ENCODE measurements at places on chromosomes 3 and 15. TPM values are rescaled to one million over a fixed set of nuclear protein-coding genes. Genes with fewer than 3 reads are reported as not detected.
A peak's percentile ranks its signal among the peaks of the same experiment; 100 is the strongest.

The NMNAT3 gene
- polyA plus RNA-seq, result 1.2 TPM

The CLDN16 gene
- polyA plus RNA-seq, result 0.21 TPM

The PRTG gene
- polyA plus RNA-seq, result 5.9 TPM

The CCR5 gene
- not detected for polyA plus RNA-seq

The PDZRN3 gene
- polyA plus RNA-seq, result not detected

The RHOV gene
- polyA plus RNA-seq, result 4.9 TPM

The MAGEL2 gene
- not detected for polyA plus RNA-seq

The RAB6B gene
- polyA plus RNA-seq, result 3.4 TPM

- DNase-seq, result no peak
Measured at GRCh38 chr3:134803652-134804051, 8.6 kb downstream of the EPHB1 start.

- DNase-seq, result no peak
Measured at GRCh38 chr15:28896951-28897350, 11.2 kb downstream of the APBA2 start.

DNA sequence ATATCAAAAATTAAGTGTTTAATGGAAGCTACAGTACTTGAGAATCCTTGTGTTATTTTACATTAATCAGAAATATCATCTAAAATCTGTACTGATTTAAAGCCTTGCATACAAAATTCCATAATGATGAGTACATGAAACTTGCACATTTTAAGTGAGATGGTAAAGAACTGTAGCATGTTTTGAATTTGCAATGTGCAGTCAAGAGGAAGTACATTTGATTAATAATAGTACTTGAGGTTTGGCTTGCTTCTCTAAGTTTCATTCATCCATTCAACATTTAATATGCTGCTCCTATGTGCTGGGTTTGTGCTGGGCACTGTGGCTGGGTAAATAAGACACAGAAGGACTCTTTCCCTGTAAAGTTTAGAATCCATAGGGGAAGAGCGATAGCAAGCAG, 332.3 kb downstream of the CNTN3 start:
- no peak for DNase-seq

- DNase-seq, result no peak
Measured at GRCh38 chr15:36265422-36265821, 314.0 kb upstream of the CDIN1 start.

- DNase-seq, result no peak
Measured at GRCh38 chr3:125280668-125281361, 68.3 kb upstream of the SLC12A8 start.

- no peak for DNase-seq
Measured at GRCh38 chr15:90593499-90594158, 63.9 kb downstream of the CRTC3 start.

GRCh38 chr15:48806151-48806550, 4.7 kb downstream of the CEP152 start:
- no peak for DNase-seq

DNA sequence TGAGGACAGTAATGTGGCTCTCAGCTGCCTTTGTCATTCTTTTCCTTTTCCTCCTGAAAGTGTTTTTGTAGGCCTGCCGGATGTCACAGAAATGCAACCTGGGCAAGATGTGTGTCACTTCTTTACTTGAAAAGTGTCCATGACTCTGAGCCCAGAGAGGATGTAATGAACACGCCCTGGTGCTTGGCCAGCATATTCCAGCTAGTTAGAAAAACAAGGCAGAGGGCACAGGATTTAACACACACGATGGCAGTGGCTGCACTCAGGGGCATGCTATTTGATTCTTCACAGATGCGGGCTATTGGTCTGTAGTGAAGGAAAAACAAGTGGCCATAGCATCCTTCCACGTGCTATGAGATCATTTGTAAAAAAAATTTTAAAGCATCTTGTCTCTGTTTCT, 30.3 kb upstream of the PTX3 start:
- no peak for DNase-seq

DNA sequence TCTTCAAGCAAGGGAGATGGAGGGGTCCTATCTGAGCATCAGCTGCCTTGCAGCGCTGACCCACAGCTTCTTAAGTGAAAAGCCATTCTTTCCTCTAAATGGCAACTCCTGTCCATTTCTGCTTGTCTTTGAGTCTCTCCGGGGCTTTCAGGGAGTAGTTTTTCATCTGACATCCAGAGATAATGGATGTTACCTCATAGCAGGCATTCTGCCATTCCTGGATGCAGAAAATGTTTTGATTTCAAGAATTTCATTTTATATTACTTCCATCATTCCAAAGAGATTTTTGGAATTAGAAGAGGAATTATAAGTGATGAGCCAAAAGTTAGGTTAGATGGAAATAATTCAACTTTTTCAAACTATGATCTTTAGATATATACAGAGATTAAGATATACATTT, 44.9 kb upstream of the GABRG3 start:
- DNase-seq, result no peak

- no peak for DNase-seq
Measured at GRCh38 chr3:63927422-63928280, 15.5 kb upstream of the SCAANT1 start.

DNA sequence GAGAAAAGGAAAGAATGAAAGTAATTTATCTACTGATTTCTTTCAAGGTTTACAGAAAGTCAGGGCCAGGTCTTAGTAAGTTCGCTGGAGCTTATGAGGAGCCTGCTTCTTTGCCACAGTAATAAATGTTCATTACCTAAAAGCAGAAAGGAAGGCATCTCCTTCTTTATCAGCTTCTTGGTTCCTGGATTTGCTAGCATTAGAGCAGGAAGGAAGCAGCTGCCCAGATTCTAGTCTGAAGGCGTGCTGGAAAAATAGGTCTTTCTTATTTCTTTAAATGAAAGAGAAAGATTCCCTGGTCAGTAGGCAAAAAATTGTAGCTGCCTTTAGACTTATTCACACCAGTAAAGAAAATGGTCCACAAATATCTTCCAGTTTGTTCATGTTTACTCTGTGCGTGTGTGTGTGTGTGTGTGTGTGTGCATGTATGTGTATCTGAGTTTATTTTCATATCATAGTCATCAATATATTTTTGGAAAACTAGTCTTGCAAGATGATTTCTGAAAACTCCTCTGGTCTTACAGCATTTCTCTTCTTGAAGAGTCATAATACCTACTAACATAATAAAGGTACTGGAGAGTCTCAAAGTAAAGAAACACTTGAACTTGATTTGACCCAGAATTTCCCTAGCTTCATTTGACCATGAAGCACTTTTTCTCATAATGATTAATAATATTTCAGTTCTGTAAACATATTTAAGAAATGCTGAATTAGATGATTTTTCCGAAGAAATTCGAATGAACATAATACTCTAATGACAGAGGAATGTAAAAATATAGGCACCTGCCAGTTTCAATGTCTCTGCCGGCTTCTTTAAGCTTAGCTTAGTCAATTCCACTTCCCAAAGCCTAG, 255.3 kb upstream of the ZPLD1 start:
- peak; percentile 54 for DNase-seq

DNA sequence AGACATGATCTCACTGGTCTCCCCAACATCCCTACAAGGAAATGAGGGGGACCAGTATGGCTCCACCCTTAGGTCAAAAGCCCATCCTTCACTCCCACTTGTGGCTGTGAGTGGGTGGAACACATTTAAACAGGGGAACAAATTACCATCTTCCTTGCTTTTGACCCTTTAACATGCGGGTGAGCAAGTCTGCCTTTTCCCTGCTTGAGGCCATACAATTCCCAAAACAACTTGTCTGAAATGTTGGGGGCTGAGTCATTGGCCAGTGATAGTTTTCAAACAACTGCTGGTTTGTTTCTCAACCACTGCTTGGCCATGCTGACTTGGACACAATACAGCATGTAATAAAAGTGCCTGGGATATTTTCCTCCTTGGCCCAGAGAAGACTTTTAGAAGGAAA, 39.6 kb downstream of the COL8A1 start:
- no peak for DNase-seq

- DNase-seq, result no peak
Measured at GRCh38 chr3:14913926-14914778, 33.2 kb upstream of the NR2C2 start.

DNA sequence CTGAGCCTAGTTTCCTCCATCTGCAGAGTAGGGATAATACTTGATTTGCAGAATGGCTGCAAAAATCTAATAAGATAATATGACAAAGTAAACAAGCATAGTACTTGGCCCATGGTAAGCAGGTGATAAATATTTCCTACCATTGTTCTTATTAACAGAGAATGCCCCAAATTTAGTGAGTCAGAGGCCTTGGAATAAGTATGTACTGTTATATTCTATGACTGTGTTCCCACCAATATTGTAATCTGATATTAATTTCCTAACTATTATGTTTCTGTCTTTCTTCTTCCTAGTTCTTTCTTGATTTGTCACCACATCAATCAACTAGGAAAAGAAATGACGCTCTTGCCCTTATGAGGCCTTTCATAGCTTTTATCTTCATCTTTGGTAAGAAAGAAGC, 178.4 kb upstream of the SLC2A2 start:
- DNase-seq, result no peak

GRCh38 chr3:174417573-174417972, 441.6 kb upstream of the NAALADL2 start:
- DNase-seq, result no peak

GRCh38 chr3:51559411-51559888, 20.9 kb downstream of the RAD54L2 start:
- DNase-seq, result no peak

DNA sequence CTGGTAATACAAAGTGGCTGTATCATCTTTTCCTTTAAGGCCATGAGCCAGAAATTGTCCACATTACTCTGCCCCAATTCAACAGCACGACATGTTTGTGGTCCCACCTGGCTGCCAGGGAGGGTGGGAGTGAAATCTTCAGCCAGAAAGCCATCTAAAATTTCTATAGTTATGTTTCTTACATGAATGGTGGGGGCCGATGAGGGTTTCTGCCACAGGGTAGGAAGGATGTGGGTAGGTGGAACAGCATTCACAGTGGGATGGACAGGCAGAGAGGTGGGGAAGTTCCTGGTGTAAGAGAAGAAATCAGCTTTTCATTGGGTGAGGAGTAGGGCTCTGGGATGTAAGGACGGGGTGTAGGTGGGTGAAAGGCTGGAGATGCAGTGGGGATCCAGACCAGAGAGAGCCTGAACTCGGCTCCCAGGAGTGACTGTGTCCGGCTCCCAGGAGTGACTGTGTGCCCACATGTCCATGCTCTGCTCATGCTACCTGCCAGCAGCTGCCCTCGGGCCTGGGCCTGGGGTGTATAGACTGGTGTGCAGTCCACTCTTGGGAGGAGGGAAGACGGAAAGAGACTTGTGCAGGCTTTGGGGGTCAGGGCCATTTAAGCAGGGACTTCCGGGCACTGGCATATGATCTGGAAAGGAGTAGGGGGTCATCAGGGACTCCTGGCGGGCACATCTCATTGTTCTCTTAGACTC, 3.8 kb upstream of the FBLN2 start:
- no peak for DNase-seq

DNA sequence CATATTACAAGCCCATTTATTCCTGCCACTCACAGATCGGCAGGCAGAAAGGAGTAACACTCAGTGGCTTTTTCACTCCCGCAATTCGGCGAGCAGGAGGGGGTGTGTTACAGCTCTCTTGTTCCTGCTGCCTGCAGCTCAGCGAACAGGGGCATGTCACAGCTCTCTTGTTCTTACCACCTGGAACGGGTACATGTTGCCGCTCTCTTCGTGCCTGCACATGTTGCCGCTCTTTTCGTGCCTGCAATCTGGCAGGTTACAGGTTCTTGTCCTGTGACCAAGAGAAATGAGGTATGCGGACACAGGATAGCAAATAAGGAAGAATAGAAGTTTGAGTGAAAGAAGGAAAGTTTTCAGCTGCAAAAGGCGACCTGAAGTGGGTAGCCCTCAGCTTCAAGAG, 761.4 kb downstream of the NAALADL2 start:
- DNase-seq, result no peak

- DNase-seq, result no peak
Measured at GRCh38 chr3:160703974-160704373, 27.0 kb downstream of the ARL14 start.

DNA sequence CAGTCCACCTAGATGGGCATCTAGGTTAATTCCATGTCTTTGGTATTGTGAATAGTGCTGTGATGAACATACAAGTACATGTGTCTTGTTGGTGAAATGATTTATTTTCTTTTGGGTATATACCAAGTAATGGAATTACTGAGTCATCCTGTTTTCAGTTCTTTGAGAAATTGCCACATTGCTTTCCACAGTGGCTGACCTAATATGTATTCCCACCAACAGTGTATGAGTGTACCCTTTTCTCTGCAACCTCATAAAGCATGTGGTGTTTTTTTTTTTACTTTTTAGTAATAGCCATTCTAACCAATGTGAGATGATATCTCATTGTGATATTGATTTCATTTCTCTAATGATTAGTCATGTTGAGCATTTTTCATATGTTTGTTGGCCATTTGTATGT, 86.0 kb upstream of the NDN start:
- DNase-seq, result no peak

DNA sequence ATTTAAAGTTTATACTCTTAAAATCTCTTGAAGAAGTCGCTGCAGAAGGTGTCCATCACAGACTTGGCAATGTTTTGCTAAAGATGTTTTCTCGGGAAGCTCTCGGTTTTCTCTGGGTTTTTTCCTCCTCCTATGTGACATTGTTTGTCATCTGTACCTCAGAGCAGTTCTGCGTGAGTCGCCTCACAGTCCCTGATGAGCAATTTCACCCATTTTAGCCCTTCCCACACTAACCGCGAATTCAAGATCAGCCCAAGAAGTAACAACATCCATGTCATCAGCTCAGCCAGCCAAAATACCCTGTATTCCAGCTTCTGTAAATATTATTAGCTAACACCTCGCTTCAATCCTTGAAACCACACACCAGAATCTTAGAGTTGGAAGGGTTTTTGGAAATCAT, 224.3 kb upstream of the SETMAR start:
- no peak for DNase-seq
